Activated CD4-positive, alpha-beta T cell treated with anti-CD3 and anti-CD28 coated beads for 36 hours (primary cell): ENCODE measurements at places on chromosomes 5 and 9. TPM values are rescaled to one million over a fixed set of nuclear protein-coding genes. Genes with fewer than 3 reads are reported as not detected.
A peak's percentile ranks its signal among the peaks of the same experiment; 100 is the strongest.

SLCO6A1 gene
- total RNA-seq: not detected

RORB gene
- 0.05 TPM for total RNA-seq

PNPLA7 gene
- total RNA-seq: 3.6 TPM

CLIC3 gene
- total RNA-seq: not detected

CATSPER3 gene
- total RNA-seq: 0.69 TPM

BOD1 gene
- total RNA-seq: 29.2 TPM

- DNase-seq: no peak
Observed at GRCh38 chr5:73908395-73908794, 282.4 kb downstream of the ARHGEF28 start.

- no peak for DNase-seq
Observed at GRCh38 chr5:21681911-21682310, 1171.2 kb downstream of the CDH12 start.

- DNase-seq: no peak
Observed at GRCh38 chr5:83246071-83246470, 168.7 kb downstream of the XRCC4 start.

- DNase-seq: no peak
Observed at GRCh38 chr5:124395287-124395686, 351.2 kb downstream of the ZNF608 start.

- no peak for DNase-seq
Observed at GRCh38 chr9:77847059-77847499, 184.5 kb downstream of the GNAQ start.

DNA sequence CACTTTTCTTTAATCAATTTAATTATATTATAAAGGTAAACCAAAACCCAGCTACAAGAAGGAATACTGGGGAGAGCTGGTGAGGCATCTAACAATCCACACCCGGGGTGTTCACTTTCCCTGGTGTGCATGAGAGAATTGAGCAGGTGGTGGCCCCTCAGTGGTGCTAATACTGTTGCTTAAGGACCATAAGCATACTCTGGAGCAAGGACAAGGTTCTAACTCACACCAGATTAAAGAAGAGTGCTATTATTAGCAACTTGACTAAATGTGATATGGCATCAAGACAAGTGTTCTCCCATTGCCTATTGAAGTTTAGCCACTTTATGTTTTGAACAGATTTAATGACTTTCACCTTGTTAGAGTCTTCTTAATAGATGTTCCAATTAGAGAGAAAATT, 8.8 kb downstream of the RGS7BP start:
- no peak for DNase-seq

DNA sequence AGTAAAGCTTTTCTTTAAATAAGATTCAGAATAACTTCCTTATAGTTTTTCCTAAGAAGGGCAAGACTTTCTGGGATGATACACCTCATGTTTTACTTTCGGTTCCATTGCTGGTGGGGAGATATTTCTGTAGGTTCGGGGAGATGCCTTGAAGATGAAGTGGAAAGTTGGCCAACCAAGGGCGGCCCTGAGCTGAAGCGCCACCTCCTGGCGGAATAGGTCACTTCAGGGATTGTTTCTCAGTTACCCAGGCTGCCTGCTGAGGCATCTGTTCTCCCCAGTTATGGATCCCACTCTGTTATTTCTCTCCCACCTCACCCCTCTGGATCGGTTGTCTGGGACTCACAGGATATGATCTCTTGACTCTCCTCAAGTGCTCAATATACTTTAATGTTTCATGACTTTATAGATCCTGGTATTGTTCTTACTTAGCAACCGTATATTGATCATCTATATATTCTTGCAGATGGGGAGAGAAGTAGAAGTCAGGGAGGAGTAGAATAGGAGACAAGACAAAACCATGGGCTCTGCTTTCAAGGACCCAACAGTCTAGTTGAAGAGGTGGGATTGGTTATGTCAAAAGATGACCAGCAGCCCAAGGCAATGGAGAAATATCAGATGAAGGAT, 23.4 kb downstream of the MEGF10 start:
- DNase-seq: peak; percentile 83

GRCh38 chr5:159156426-159157238, 52.7 kb downstream of the RNF145 start:
- DNase-seq: peak; percentile 21

DNA sequence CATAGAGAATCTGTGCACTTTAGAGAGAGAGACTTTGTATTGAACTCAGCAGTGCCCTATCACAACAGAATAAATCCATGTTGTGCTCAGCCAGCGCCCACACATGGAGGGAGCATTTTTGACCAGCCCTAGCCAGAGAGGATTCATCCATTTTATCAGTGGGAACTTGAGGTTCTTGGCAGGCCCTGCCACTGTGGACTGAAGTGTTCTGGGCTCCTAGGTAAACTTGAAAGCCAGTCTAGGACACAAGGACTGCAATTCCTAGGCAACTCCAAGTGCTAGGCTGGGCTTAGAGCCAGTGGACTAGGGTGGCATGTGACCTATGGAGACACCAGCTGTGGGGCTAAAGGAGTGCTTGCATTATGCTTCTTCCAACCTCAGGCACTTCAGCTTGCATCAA, 523.5 kb downstream of the CDH12 start:
- no peak for DNase-seq

GRCh38 chr5:44660251-44660650, 148.5 kb upstream of the MRPS30 start:
- DNase-seq: no peak

DNA sequence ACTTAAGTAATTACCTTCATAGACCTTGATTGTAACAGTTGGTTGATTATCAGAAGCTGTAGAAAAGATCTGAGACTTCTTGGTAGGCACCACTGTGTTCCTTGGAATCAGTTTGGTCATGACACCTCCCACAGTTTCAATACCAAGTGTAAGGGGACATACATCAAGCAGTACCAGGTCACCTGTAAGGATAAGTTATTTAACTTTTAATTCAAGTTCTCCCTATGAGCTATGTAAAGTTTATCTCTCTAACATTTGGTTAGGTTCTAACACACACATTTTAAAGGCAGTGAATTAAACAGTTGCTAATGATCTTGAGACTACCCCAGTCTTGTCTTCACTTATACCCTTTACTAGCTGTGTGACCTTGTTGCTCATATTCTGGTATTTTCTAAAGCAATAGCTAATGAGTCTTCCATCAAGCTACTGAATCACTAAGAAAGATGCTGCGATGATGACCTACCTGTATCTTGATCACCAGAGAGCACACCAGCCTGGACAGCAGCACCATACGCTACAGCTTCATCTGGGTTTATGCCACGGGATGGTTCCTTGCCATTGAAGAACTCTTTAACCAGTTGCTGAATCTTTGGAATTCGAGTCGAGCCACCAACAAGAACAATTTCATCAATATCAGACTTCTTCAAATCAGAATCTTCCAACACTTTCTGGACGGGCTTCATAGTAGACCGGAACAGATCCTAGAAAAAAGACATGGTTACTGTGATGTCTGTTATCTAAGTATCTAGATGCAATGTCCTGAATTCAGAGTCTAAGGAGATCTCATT, 2.8 kb downstream of the HSPA5 start:
- no peak for DNase-seq

DNA sequence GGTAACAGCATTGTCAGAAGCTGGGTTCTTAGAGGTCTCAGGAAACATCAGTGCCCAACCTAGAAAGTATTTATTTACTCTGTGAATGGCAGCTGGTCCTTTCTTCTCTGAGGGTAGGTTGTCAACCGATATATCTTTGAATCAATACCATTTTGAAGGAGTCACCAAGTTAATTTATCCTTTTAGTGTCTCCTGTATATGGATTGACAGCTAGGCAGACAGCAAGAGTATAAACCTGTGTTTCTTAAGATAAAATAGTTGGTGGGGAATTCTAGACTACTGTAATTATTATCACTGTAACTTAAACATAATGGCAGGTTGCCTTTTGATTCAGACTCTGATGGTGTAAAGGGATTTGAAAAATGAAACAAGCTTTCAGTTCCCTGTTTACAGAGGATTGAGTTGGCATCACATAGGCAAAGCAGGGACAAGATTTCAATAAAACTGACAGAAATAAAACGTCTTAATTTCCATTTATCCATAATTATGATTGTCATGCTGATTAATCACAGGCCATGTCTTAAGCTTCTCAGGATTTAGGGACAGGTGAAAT, 190.8 kb upstream of the HAPLN1 start:
- no peak for DNase-seq
